ENCODE measurements at places on chromosomes 3 and 15. TPM values are rescaled to one million over a fixed set of nuclear protein-coding genes. Genes with fewer than 3 reads are reported as not detected.

CHRNA5 gene
- 8.4 TPM for total RNA-seq

- no peak for DNase-seq
These were observed 340.2 kb downstream of the LRRC3B start for GRCh38 chr3:26962492-26963360.

GRCh38 chr3:36211652-36211999 is 168.7 kb upstream of the STAC start:
- DNase-seq = no peak

- DNase-seq = no peak
These were observed 866.0 kb upstream of the NR2F2 start for GRCh38 chr15:95464509-95464908.

DNA sequence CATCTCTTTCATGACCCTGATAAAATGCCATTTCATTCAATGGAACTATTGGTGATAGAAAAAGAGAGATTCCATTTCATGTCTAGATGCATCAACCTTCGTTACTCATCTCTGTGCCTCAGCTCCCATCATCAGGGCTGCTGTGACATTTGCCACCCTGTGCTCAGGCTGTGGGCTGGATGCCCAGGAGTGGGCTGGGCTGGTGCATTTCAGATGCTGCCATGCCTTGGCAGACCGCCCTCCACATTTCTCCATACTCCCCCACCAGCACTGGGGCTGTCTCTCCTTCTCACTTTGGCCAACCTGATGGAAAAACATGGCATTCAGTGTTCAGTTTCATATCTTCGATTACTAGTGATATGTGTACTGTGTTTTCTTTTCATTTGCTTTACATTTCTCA is 59.1 kb downstream of the DNASE1L3 start:
- no peak for DNase-seq

DNA sequence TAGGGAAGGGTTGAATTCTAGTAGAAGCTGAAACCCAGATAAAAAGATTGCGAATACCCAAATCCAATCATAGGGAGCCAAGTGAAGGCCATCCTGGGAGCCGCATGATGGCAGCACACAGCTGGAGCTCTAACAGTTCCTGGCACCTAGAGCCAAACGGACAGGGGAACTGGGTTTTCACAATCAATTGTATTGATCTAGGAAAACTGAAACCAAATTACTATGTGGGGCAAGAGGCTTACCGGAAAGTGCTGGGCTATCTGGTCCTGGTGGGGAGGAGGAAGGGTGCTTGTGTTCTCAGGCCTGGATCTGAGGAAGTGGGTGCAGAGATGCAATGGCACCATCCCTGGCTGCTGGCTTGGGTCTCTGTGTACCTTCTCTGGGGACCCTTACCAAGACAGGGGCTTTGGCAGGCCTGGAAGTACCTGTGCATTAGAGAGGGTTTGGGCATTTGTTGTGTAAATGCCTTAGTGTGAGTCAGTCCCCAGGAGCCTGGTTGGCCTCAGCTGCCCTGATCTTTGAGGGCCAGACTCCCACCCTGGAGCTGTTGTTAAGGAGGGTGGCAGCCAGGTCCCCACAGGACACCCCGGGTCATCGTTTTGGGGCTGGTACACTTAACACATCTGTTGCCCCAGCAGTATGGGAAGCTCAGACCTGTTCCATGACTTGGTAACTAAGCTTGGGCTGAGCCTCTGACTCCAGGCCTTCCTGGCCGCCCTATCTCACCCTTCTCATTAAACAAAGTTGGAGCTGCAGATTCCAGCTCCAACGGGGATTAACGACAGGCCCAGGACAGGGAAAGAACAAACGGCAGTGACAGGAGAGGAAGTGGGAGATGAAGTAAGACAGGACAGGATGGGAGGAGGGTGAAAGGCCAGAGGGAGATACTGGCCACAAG is 8.9 kb upstream of the FURIN start:
- no peak for DNase-seq

DNA sequence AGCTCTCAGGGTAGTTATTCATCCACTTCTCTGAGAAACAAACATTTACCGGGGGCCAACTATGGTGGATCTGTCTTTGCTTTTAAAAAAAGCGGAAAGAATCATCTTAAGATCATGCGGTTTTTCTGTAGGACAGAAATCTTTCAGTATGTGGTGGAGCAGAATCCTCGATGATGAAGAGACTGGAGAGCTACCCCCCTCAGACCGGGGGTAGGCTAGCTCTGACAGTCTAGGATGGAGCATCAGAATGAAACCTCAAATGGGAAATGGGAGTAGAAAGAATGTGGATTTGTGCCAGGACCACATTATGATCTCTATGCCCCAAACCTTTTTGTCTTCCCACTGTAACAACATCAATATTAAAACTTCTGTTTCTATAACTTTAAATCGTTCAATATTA is 30.3 kb downstream of the TPRG1 start:
- no peak for DNase-seq
